ENCODE measurements at places on chromosomes 12 and 14.

GRCh38 chr12:50986966-50987737 is 34.8 kb downstream of the HIGD1C start:
- DNase-seq, result no peak

- no peak for DNase-seq
These were observed 216.6 kb upstream of the C14orf180 start for GRCh38 chr14:104362761-104363605.

DNA sequence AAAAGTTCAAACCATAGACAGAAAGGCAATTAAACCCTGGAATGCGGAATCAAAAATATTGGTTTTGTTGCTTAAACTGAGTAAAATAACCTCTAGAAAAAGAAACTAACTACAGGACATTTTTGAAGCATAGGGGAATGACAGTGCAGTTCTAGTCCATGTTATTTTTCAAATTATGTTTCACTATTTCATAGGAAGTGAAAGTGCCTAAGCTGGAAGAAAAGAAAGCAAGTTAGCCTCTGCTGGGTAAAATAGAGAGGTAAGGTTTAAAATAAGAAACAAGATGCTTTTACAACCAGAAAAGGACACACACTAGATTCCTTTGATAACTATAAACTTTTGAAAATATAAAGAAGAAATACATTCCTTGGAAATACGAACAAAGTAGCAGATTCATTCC is 1.1 kb downstream of the CLECL1 start:
- DNase-seq, result no peak

DNA sequence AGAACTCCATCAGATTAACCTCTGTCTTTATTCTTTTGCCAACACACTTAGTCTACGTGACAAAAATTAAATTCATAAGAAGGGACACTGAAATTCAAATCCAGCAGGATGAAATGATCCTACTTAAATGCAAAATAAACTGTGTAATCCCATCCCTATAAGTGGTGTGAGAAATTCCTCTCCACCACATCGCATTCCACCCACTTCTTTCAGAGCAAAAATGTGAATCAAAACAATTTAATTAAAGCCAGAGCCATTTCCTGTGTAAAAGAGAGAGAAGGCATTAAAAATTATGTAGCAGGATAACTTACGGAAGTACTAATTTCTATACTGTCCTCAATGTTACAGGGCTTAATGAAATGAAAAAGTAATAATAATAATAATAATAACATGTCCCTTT is 844.3 kb downstream of the GALC start:
- no peak for DNase-seq

DNA sequence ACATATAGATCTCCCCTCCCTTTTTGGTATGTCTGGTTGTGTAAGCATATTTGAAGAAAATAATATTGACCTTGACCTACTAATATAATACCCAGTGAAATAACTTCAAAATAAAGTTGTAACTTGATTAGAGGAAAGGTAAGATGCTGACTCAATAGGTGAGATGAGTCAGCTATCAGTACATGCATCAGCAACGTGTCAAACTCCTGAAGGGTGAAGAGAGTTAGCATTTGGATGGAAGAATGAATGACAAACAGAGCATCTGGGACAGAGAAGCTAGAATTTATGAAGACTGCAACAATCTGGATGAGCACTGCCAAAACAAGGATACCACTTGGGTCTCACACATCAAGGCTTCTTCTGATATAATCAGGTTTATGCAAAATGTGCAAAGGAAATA is 74.9 kb downstream of the PPP2R5E start:
- DNase-seq, result no peak

- no peak for DNase-seq
These were observed 202.0 kb downstream of the SPTSSA start for GRCh38 chr14:34259996-34260395.

DNA sequence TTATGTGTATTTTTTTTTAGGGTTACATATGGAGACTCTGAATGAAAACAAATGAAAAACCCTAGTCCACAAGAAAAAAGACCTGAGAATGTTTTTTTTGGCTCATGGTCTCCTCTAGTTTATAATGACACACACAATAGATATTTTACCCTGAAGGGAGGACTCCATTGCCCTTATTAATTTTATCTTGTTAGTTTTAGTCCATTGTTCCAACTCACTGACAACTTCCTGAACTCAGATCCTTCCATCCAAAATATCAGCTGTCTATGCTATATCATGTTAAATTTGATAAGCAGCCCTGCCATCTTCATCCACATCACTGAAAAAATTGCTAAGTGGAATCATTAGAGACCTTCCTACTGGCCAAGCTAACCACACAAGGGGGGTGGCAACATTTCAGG is 232.1 kb downstream of the MON2 start:
- no peak for DNase-seq

GRCh38 chr12:53224061-53224896 is 7.7 kb downstream of the RARG start:
- DNase-seq, result no peak

- no peak for DNase-seq
These were observed 44.2 kb upstream of the EMP1 start for GRCh38 chr12:13152281-13152680.

GRCh38 chr12:21451529-21451928 is 14.1 kb downstream of the PYROXD1 start:
- no peak for DNase-seq

- no peak for DNase-seq
These were observed 2.2 kb upstream of the EIF2S3B start for GRCh38 chr12:10503460-10503859.

DNA sequence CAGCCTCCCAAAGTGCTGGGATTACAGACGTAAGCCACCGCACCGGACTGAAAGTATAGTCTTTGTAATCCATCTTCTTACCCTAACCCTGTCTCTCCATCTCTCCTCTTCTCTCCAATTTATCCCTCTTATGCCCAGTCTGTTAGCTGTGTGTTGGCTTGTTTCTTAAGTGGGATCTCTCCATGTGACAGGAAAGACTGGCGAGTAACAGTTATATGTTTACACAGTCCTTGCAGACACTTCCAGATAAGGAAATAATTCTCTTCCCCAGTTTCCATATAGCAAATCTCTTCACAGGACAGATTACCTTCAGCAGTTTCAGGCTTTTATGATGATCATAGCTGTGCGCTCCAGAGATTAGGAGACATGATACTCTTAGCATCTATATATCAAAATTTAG is 16.0 kb upstream of the DIP2B start:
- no peak for DNase-seq

GRCh38 chr12:132600048-132601032 is 10.0 kb downstream of the LRCOL1 start:
- no peak for DNase-seq

- DNase-seq, result no peak
These were observed 298.4 kb downstream of the CACNA1C start for GRCh38 chr12:2351161-2351560.

DNA sequence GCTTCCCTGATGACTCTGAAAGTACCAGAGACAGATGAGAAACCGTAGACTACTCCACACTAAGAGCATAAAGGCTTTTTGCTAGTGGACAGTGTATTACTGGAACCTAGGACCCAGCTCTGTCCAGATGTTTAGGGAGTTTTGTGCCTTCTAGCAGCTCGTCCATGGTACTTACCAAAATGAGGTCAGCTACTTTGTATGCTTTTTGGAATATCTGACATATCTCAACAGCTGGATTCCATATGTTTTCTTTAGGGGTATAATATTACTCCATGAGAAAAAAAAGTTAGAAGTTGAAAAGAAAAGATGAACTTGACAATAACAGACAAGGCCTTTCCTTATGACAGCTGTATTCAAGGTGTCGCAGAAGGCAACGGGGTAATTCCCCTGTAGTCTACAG is 32.1 kb upstream of the FRMD6 start:
- DNase-seq, result no peak

DNA sequence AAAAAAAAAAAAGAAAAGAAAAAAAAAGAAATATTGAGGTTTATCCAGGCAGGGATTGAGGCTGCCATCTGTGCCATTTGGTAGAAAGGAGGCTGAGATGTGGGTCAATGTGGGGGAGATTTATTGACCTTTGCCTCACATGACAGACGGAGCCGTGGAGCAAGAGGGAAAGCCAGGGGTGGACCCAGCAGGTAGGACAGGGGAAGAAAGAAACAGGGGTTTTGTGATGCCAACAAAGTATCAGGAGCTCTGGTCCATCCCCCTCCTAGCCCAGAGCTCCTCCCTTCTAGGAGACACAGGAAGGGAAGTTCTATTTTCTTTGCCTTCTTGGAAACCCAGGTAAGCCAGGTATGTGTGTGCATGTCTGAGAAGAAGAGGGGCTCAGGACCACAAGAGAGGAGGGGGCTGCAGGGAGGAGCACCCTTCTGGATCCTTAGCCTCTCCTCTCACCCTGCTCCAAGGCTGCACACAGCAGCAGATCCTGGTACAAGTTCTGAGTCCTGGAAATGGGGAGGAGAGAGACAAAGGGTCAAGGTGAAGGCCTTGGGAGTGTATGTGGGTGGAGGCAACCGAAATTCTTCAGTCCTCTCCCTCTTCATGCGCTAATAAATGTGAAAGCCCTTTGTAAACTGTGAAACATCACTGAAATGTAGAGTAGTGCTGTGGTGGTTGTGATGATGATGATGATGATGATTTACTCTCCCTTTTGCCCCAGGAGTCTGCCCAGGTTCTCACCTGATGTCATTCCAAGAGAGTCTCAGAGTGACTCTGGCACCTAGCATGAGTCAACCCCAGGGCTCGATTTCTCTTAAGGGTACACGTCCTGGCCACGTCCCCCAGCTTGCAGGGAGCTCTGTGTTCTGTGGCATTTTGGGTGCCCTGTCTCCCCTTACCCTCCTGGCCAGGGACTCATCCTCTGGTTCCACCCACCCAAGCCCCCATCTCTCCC is 26.3 kb downstream of the ZFP36L1 start:
- DNase-seq, result no peak

DNA sequence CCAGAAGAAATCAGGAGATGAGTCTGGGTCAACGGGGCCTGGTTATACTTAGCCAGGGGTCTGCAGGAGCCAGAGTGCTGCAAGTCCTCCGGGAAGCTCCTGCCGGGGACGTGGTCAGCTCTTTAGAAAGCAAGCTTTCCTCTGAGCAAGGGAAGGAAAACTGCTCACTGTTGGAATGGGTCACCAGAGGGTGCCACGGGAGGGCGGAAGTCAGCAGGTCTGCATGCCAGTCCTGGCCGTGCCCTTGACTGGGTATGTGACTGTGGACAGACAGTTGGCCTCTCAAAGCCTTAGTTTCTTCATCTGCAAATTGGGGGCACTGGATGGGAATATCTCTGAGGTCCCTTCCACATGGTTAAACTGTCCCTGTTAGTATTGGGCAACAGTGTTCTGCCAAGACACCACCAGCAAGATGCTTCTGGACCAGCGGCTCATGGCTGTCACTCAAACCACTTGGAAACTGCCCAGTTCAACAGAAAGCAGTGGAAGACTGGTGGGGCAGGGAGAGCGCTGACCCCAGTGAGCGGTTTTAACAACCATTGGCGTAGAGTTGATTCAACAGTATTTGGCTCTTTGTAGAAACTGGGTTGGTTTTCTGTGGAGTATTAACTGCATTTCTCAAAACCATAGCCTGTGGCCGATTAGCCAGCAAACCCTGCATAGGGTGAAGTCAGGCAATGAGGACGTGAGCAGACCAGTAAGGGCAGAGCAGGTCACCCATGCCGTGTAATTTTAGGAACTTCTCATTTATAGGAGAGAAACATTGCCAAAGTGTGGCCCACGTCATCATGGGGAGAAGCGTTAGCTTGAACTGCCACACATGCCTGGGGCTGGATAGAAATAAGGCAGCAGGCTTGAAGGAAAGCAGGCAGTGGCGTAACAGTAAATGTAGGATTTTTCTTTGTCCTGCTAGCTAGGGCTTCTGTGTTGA is 163.9 kb upstream of the PRMT8 start:
- no peak for DNase-seq

DNA sequence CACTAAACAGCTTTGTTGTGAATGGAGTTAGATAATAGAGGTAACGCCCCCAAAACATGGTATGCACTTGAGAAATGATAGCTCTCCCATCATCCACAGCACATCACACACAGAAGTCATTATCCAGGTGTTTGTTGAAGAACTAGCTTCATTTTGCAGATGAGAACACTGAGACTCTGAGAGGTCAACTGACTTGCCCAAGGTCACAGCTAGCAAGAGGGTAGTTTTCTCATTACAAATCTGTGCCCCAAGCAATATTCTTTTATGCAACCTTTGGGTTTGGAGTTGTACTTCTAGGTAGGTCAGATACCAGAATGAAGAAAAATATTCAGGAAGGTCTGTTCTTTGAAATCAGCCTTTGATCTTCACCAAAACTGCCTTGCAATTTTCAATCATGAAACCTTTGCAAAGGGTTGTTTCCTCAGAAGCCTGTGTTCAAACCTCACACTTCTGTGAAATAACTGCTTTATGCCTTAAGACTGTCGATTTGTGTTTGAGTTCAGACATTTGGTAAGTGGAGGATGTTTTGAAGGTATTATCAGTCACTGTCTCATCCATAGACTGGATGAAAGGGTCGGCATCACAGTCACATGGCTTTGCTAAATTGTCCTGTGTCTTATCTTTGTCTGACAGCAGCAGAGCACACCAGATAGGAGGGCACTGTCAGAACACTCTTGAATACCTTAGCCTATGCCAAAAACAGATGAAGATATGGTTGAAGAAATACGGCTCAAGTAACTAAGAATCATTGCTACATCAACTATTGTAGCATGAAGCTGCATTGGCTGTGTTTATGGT is 233.2 kb upstream of the BTG1 start:
- no peak for DNase-seq

GRCh38 chr14:56585461-56586084 is 6.0 kb downstream of the TMEM260 start:
- DNase-seq, result no peak

DNA sequence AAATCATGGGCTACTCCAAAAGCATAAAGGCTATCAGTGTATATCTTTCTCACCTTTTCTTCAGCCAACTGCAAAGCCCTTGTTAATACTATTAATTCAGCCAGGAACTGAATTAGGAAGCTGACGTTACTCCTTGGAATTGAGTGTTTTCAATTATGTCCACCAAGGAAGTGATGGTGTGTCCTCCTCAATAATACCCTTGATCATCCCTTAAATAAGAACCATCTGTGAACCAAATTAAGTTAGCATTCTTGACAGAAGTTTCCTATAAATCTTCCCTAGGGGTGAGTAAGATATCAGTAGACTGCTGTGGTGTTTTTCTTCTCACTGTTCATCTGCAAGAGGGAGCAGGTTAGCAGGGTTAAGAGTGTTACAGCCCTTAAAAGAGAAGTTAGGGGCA is 252.3 kb upstream of the AVPR1A start:
- DNase-seq, result no peak

DNA sequence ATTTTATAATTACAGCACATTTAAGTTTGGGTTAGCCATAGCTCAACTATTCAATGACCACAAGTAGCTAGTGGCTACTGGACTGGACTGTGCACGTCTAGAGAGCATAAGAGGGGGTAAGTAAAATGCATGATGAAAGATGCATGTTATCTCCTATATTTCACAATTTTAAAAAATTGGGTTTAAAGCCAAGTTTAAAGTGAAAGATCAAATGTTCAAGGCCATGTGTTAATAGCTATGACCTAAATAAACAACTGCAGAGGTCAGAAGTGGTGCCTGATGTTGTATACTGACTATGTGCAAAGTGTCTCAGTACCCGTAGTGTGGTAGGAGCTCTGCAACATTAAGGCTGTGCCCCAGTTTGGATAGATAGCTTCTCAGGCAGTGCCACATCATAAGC is 48.2 kb downstream of the BMP4 start:
- DNase-seq, result no peak

GRCh38 chr12:132163041-132163910 is 19.0 kb downstream of the NOC4L start:
- no peak for DNase-seq

GRCh38 chr12:106106892-106107291 is 31.9 kb downstream of the NUAK1 start:
- DNase-seq, result no peak

- no peak for DNase-seq
These were observed 23.5 kb upstream of the PYGL start for GRCh38 chr14:50967790-50968189.

Data from cortex of kidney (tissue), 1 donor.